ENCODE measurements at places on chromosomes 3 and 15.

- DNase-seq = no peak
Observed at GRCh38 chr15:85073556-85074194, 92.0 kb downstream of the PDE8A start.

DNA sequence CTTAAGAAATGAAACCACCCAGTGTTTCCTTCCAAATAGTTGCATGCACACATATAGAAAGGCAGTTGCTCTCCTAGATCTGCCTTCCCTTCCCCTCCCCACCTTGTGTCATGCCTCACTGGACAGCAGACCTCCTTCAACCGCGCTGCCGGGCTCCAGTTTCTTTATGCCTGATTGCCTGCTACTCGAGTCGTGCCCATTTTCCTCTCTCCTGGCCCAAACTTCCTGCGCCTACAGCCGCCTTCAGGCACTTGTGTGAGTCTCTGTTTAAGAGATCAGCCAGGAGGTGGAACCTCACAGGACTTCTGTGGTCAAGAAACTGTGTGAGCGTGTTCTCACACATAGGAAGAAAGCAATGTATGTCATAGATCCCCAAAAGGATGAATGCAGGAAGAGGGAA lies 8.8 kb upstream of the FAM107A start:
- no peak for DNase-seq

DNA sequence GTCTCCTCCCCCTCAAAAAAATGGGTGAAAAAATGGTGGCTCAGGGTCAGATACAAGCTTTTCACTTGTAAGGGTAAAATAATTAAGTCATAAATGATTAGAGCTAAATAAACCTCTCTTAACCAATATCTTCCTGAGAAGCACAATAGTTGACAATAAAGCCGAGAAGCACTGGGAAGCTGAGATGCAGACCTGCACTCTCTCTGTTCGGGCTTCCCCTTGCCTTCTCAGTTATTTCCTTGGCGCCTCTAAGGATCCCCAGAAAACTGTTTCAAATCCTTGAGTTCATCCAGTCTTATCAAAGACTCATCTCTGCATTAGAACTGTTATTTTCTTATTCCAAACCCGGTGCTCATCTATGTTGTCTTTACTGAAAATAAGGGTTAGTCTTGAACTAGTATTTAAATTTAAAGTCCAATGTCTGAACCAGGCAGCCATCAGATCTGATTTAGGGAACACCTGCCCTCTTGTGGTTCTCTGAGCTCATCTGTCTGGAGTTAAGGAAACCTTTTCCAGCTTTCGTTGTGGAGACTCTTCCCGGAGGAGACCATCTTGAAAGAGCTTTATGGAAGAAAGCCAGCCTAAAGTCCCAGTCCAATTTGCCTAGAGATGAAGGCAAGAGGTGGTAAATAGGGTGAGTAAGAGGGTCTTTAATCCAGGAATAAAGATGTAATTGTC lies 256.4 kb upstream of the MCTP2 start:
- DNase-seq = no peak

- DNase-seq = no peak
Observed at GRCh38 chr3:97687734-97688133, 76.8 kb upstream of the ARL6 start.

All from activated CD4-positive, alpha-beta T cell treated with anti-CD3 and anti-CD28 coated beads for 24 hours (primary cell).